ENCODE measurements at places on chromosomes 5 and 9. TPM values are rescaled to one million over a fixed set of nuclear protein-coding genes. Genes with fewer than 3 reads are reported as not detected.

Gene NR5A1
- total RNA-seq, result not detected

Gene CCDC152
- 2.3 TPM for total RNA-seq

Gene LCP2
- not detected for total RNA-seq

Gene ORM2
- not detected for total RNA-seq

Gene CANX
- 490 TPM for total RNA-seq

Gene FOXD4L3
- total RNA-seq, result not detected

Gene PAX5
- total RNA-seq, result not detected

Gene GLRA1
- not detected for total RNA-seq

Gene IGIP
- total RNA-seq, result 5.8 TPM

Gene PLCXD3
- 20.9 TPM for total RNA-seq

Gene FAM78A
- 0.90 TPM for total RNA-seq

Gene GPR21
- total RNA-seq, result not detected

Gene ZNG1A
- total RNA-seq, result 25.9 TPM

Gene SPINK7
- total RNA-seq, result not detected

Gene CDC20B
- total RNA-seq, result not detected

Gene FIBCD1
- total RNA-seq, result 0.65 TPM

Gene RALGDS
- 30.5 TPM for total RNA-seq

Gene C9orf40
- 5.5 TPM for total RNA-seq

Gene TICAM2
- 1.8 TPM for total RNA-seq

Gene FBXO4
- 14.3 TPM for total RNA-seq

Gene SPAG8
- 0.36 TPM for total RNA-seq

Gene DMRT2
- total RNA-seq, result not detected

Gene PCDHGA4
- 4.7 TPM for total RNA-seq

Gene RIOK2
- total RNA-seq, result 16.2 TPM

Gene FAM163B
- total RNA-seq, result 4.5 TPM

Gene POU5F2
- total RNA-seq, result 0.16 TPM

Gene SLCO6A1
- not detected for total RNA-seq

Gene NUDT12
- total RNA-seq, result 7.1 TPM

Gene IARS1
- total RNA-seq, result 171 TPM

Gene TRAF1
- 0.97 TPM for total RNA-seq

Gene NDFIP1
- 68.2 TPM for total RNA-seq

Gene RAB3C
- not detected for total RNA-seq

Gene INSYN2B
- total RNA-seq, result 15.7 TPM

Gene C9orf50
- not detected for total RNA-seq

Gene TEK
- total RNA-seq, result 10.5 TPM

Gene TCF7
- under 0.01 TPM for total RNA-seq

Gene DAB2
- total RNA-seq, result 94.4 TPM

Gene WNT8A
- not detected for total RNA-seq

Gene RAD50
- total RNA-seq, result 8.6 TPM

Gene BRD8
- total RNA-seq, result 16.0 TPM
